ENCODE measurements at places on chromosomes 5 and 9.
A peak's percentile ranks its signal among the peaks of the same experiment; 100 is the strongest.

DNA sequence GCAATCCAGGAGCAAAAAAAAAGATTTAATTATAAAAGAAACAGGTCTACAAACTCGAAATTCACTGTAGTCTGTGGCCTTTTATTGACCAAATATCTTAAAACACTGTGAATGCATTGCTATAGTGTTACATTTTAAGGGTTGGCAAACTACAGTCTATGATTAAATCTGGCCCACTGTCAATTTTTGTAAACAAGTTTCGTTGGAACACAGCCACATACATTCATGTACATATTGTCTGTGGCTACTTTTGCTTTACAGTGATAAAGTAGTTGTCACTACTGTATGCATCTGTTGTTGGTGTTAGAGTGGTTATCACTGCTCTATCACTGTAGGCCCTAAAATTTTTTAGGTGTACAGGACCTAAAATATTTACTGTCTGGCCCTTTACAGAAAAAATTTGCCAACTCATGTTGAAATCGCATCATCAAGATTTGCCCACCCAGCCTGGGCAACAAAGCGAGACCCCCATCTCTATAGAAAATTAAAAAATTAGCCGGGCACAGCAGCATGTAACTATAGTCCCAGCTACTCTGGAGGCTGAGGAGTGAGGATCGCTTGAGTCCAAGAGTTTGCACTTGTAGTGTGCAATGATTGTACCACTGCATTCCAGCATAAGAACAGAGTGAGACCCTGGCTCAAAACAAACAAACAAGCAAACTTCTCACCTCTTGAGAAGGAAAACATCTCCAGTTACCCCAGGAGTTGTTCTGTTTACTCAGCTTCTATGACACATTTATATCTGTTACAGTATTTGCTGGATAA is 89.0 kb downstream of the ERBIN start:
- DNase-seq, result peak; percentile 13

DNA sequence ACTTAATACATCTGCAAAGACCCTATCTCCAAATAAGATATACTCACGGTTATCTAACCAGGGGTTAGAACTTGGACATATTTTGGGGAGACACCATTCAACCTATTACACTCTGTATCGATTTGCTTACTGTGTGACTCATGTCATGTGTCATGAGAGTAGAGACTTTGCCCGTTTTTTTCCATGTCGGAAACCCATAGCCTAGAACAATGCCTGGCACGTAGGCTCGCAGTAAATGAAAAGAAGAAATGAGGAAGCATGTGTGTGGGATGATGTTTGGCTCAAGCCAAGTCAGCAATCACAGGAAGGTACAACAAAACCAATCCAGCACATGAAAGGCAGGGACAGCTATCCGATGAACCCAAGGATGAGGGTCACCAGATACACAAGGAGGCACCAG is 94.6 kb upstream of the DNAH5 start:
- DNase-seq, result no peak

DNA sequence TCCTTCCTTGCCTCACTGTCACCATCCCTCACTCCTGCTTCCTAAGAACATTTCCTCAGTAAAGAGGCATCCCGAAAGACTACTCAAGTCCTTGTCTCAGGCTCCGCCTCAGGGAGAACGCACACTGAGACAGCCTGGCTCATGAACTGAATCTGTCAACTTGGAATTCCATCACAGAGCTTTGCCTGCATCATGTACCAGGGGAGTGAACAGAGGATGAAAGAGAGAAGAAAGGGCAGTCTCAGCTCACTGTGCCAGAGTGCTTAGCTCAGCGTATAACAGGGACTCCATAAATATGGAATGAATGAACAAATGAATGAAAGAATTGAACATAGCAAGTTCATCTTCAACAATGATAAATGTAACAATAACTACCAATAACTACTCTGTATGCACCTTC is 68.7 kb upstream of the SLC1A3 start:
- no peak for DNase-seq

- no peak for DNase-seq
Measured at GRCh38 chr5:173256800-173257199, 21.8 kb upstream of the NKX2-5 start.

DNA sequence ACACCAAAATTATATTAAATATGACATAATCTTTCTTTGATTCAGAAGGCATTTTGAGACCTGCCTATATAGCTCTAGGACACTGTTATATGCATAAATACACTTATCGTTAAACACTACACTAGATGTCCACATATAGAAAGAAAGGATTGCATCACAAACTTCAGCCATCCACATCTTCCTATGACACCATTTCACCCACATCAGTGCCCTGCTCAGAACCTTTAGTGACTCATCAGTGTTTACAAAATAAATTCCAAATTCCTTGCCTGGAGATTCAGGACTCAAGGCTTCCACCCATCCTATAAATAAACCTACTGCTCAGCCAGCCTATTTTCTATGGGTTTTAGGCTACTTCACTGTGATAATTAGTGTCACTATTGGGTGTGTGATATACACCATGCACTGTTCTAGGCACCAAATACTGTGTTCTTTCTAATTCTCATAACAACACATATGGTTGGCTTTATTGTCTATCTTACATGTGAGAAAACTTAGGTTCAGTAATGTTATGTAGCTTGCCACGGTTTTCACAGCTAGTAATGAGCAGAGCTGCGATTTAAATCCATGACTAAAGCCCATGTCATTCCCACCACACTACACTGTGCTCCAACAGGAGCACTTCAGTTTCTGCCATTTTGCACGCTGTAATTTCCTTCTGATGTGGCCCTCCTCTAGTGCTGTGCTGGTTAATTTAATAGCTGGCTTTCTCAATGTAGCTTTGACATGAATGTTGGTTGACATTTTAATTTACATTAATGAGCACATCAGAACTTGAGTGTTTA is 103.3 kb downstream of the SREK1 start:
- peak; percentile 90 for DNase-seq

- peak; percentile 43 for DNase-seq
Measured at GRCh38 chr5:44365345-44365744, 23.9 kb downstream of the FGF10 start.

GRCh38 chr5:119694284-119694683 is 64.9 kb downstream of the FAM170A start:
- no peak for DNase-seq

GRCh38 chr5:103942587-103943186 is 380.1 kb upstream of the NUDT12 start:
- no peak for DNase-seq

DNA sequence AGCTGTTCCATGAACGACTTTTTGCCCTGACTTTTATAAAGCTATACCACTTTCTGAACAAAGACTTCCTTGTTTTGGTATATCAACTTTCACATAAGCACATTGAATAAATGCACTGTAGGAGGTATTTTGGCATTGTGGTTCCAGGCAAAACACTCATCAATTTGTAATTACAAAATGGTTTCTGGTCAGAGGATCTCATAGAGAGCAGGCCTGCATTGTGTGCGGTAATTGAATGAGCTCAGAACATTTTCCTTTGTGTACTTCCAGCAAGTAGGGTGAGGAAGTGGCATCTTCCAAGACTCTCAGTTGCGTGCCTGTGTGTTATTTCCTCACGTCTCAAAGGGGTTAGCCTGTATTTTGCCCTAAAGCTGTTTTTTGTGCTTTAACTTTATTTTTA is 89.2 kb downstream of the PDE6A start:
- no peak for DNase-seq

- no peak for DNase-seq
Measured at GRCh38 chr5:111144352-111144930, 52.3 kb downstream of the WDR36 start.

Data from iris pigment epithelial cell (primary cell).